Activated T-helper 1 cell treated with anti-CD3 and anti-CD28 coated beads, Interleukin-12 subunit alpha, Interleukin-12 subunit beta, Interleukin-2, Interleukin-4 antibody, amounts not matched to agents 30 ng/mL and 10 ng/mL and 1 ng/mL, durations not matched to agents 14 hours and 24 hours and 36 hours (primary cell): ENCODE measurements at places on chromosomes 6 and 20.

GRCh38 chr6:159456349-159456748 lies 236.7 kb downstream of the SOD2 start:
- no peaks in the 10 kb centered on the region for H3K36me3 ChIP-seq
- no peaks in the 10 kb centered on the region for H3K4me1 ChIP-seq

DNA sequence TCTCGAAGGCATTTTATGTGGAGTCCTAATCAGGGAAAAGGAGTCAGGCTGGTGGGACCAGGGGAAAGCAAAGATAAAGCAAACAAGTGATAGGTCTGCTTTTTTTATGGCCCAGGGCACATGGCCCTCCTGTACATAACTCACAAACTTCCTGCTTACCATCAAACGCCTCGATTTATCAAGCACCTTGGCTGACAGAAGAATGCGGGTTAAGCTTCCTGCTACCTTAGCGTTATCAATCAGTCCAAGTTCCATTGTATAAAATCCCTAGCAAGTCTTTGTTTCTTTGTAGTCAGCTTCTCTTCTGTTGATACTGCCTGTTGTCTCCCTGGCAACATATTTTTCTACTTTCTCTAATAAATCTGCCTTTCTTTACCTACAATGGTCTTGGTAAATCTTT lies 4.1 kb upstream of the TRIM27 start:
- no peaks in the 10 kb centered on the region for H3K4me1 ChIP-seq
- H3K36me3 ChIP-seq = peaks cover under 1% of the 10 kb centered on the region
- H3K27ac ChIP-seq = no peak overlapping the region
- H3K4me3 ChIP-seq = no peak overlapping the region

GRCh38 chr6:1593286-1593957 lies 16.3 kb upstream of the FOXC1 start:
- peaks cover 42% of the 10 kb centered on the region for H3K27me3 ChIP-seq
- peaks cover 4% of the 10 kb centered on the region for H3K4me1 ChIP-seq
- no peak overlapping the region for H3K27ac ChIP-seq
- H3K4me3 ChIP-seq = no peak overlapping the region

DNA sequence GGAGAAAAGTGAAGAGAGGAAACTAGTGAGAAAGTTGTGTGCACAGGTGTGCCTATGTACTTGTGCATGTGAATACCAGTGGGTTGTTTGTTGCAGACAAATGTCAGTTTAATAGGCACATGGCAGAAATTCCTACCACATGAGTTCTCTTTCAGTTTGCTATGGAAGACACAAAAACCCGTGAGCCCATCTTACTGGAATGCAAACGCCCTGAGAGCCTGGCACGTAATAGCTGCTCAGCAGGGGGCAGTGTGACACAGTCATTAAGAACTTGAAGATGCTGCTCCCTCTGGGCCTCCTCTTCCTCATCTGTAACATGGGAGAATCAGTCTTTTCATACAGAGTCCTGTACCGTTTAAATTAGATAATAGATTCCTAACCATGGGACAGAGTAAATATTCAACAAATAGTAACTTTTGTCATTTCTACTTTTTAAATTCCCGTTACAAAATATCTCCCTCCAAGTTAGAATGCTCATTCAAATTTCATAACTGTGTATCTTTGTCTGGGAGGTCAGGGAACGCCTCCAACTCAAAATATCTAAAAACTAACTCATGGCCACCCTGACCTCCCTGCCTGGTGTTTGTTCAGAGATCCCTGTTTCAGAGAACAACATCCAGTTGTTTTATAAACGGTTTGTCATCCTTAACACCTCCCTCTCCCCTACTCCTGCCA lies 802.9 kb downstream of the MAFB start:
- H3K4me1 ChIP-seq = no peaks in the 10 kb centered on the region
- H3K27me3 ChIP-seq = no peaks in the 10 kb centered on the region
- no peaks in the 10 kb centered on the region for H3K36me3 ChIP-seq

DNA sequence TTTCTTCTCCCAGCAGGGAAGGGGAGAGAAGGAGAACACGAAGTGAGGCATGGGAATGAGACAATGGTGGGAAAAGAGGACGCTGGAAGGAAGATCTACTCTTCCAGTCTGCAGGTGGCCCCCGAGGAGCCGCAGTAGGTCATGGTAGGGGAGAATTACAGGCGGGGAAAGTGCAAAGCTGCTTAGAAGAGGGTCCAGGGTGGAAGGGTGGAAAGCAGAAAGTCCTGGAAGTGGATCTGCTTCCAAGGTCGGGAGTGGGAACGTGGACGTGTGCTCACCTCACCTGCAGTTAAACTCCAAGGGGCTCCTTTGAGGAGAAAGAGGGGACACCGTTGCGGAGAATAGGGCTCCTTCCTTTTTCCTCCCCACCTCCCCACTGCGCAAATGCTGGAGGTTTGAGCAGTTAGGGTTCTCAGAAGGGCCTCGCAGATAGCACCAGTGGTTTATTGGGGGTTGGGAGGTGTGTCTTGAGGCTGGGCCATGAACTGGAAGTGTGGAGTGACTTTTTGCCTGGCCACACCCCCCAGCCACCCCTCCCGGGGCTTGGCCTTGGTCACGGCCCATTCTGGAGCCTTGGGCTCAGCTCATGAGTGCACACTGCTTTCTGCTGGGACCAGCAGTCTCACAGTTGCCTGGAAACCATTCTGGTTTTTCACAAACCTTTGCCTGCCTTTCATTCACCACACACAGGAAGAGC lies 100.4 kb upstream of the MLN start:
- peaks cover 2% of the 10 kb centered on the region for H3K36me3 ChIP-seq
- peaks cover 81% of the 10 kb centered on the region for H3K4me1 ChIP-seq
- DNase-seq = peak; percentile 89
- H3K27ac ChIP-seq = peak overlapping the region; percentile 89
- peaks cover 2% of the 10 kb centered on the region for H3K27me3 ChIP-seq
- peak overlapping the region; percentile 73 for H3K4me3 ChIP-seq

GRCh38 chr6:152904678-152905077 lies 78.2 kb downstream of the FBXO5 start:
- DNase-seq = no peak
- no peak overlapping the region for H3K4me3 ChIP-seq
- H3K36me3 ChIP-seq = no peaks in the 10 kb centered on the region
- H3K4me1 ChIP-seq = no peaks in the 10 kb centered on the region
- H3K27me3 ChIP-seq = peaks cover 8% of the 10 kb centered on the region
- no peak overlapping the region for H3K27ac ChIP-seq

DNA sequence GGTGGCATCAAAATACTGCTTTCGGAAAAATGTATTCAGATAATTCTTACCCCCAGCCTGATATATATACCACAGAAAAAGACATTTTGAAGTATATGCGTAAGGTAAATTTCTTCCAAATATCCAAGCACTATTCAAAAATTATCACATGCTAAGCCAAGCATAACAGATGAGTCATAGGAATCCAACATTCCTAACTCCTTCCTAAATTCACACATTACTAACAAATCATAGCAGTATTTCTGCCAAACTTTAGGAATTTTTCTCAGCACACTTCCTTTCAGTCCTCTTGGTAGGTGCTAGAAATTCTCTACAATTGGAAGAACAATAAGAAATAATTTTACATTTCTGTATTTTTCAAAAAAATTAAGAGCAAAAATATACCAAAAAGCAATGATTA lies 417.5 kb downstream of the EYS start:
- H3K27me3 ChIP-seq = no peaks in the 10 kb centered on the region
- H3K4me1 ChIP-seq = no peaks in the 10 kb centered on the region
- H3K27ac ChIP-seq = no peak overlapping the region

DNA sequence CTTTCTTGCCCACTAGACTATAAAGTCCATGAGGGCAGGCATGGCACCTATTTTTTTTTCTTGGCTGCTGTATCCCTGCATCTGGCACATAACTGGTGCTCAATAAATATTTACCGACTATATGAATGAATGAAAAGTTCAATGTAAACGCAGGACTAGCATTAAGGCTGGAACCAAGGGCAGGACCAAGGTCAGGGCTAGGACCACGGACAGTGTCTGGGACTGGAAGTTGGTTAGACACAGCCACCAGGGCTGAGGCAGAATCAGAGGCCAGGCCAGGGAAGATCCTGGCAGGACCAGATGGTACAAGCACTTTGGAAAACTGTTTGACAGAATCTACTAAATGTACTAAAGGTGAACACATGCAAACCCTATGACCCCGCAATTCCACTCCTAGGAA lies 3.7 kb downstream of the TNXB start:
- H3K27ac ChIP-seq = no peak overlapping the region
- H3K36me3 ChIP-seq = no peaks in the 10 kb centered on the region
- no peak overlapping the region for H3K4me3 ChIP-seq
- H3K4me1 ChIP-seq = no peaks in the 10 kb centered on the region
- DNase-seq = no peak

- no peak overlapping the region for H3K27ac ChIP-seq
- H3K36me3 ChIP-seq = no peaks in the 10 kb centered on the region
- peaks cover 3% of the 10 kb centered on the region for H3K27me3 ChIP-seq
- no peaks in the 10 kb centered on the region for H3K4me1 ChIP-seq
These were observed 45.2 kb upstream of the PXDC1 start for GRCh38 chr6:3796719-3797041.

GRCh38 chr6:20211941-20212391 lies 303 bp downstream of the MBOAT1 start:
- no peak for DNase-seq
- peak overlapping the region; percentile 87 for H3K4me3 ChIP-seq
- peaks cover 54% of the 10 kb centered on the region for H3K4me1 ChIP-seq

GRCh38 chr6:166940643-166941068 lies 15.7 kb downstream of the RNASET2 start:
- no peak for DNase-seq
- H3K27ac ChIP-seq = no peak overlapping the region
- H3K4me1 ChIP-seq = peaks cover 58% of the 10 kb centered on the region

DNA sequence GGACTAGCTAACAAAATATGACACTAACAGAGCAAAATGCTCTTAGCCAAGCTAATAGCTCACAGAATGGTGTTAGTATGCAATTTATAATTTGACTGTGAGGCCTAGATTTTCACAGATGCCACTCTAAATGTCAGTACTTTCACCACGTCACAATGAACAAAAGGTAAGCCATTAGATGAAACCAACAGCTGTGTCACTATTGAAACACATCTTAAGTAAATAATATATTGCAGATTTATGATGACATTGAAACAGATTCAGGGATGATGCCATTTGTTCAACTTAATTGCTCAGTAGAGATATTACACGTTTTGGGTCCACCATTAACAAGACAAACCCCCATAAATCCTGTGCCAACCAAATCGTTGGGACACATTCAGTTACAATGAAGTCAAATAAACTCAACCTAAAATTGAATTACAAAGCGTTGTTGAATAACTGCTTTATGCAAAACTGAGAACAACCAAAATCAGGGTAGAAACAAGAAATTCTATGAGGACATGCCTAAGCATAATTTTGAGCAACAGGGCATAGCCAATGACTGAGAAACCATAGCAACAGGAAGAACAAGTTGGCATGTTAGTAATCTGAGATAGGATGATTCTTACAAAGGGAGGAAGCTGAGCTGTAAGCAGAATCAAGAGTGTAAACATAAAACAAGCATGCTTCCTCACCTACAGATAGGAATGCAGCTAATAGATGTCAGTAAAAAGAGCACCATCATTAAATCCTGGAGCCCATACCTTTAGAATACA lies 85.6 kb upstream of the KHDRBS2 start:
- no peak for DNase-seq
- no peaks in the 10 kb centered on the region for H3K36me3 ChIP-seq
- H3K4me1 ChIP-seq = no peaks in the 10 kb centered on the region
- no peak overlapping the region for H3K27ac ChIP-seq
- H3K4me3 ChIP-seq = no peak overlapping the region
- H3K27me3 ChIP-seq = no peaks in the 10 kb centered on the region

- H3K36me3 ChIP-seq = no peaks in the 10 kb centered on the region
- H3K4me1 ChIP-seq = peaks cover 24% of the 10 kb centered on the region
- no peak for DNase-seq
- H3K27me3 ChIP-seq = peaks cover 11% of the 10 kb centered on the region
- H3K4me3 ChIP-seq = no peak overlapping the region
These were observed 398.3 kb downstream of the LAMA2 start for GRCh38 chr6:129281168-129281796.

DNA sequence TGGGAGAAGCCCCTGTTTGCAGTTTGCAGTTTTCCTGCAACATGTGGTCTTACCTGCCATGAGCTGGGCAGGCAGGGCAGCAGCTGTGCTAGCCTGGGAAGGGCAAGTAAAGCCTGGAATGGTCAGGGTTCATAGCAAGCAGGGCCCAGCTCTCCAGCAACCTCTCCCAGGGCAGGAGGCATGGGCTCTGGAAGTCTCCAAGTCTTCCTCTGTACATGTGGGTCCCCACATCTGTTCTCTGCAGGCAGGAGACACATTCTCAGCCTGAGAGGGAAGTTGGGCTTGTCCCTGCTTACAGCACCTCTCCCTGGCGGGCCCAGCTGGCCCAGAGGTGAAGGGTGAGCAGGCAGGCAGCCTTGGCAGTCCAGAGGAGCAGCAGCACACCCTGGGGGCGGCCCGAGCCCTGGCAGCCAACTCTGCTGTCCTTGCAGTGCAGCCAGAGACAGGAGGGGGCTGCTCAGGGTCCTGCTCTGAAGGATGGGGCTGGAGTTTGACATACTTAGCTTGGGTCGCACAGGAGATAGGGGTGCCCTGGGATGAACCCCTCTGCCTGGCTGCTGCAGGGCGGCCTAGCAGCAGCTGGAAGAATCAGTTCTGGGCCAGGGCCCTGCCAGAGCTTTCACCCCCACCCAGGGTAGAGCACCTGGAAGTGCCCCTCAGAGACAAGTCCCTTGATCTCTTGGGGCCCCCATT lies 176.0 kb downstream of the MRPL14 start:
- no peak for DNase-seq
- H3K27me3 ChIP-seq = peaks cover 5% of the 10 kb centered on the region
- H3K36me3 ChIP-seq = no peaks in the 10 kb centered on the region
- H3K27ac ChIP-seq = no peak overlapping the region
- no peak overlapping the region for H3K4me3 ChIP-seq

GRCh38 chr6:106037060-106037459 lies 49.1 kb upstream of the PRDM1 start:
- H3K4me1 ChIP-seq = peaks cover 15% of the 10 kb centered on the region
- H3K27me3 ChIP-seq = peaks cover 1% of the 10 kb centered on the region
- DNase-seq = no peak
- H3K27ac ChIP-seq = no peak overlapping the region

GRCh38 chr6:6875818-6876470 lies 231.8 kb upstream of the RREB1 start:
- H3K27me3 ChIP-seq = peaks cover 4% of the 10 kb centered on the region
- no peak overlapping the region for H3K4me3 ChIP-seq
- H3K36me3 ChIP-seq = no peaks in the 10 kb centered on the region
- peaks cover 7% of the 10 kb centered on the region for H3K4me1 ChIP-seq
- DNase-seq = no peak

DNA sequence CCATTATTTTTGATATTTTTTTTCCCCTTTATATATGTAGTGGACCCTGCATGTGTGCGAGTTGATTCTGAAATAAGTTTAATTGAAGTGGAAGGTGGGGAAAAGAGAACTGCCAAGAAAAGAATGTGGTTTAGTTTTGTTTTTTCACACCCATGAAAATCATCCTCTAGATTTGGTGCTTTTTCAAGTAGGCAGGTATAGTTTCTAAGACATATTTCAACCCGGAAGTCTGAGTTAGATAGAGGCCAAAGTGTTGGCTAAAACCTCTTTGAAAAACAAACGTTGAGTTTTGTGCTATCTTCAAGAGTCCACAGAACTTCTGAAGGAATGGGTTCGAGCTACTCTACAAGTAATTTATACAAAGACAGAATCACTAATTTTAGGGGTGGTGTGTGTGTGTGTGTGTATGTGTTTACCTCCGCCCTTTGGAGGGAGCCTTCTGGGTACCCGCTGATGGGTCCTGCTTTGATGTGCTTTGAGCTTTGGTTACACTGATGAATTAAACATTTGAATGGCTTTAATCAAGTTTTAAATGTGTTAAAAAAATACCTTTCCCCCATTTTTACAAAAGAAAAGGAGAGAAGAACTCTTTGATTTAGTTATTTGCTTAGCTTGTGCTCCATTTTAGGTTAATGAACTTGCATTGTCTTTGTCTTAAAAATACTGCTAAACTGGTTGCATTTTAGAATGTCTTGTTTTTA lies 2.5 kb downstream of the RREB1 start:
- H3K4me3 ChIP-seq = peak overlapping the region; percentile 93
- peaks cover 12% of the 10 kb centered on the region for H3K36me3 ChIP-seq
